Posterior vena cava (tissue), 2 donors: ENCODE measurements at places on chromosomes 4 and X. TPM values are rescaled to one million over a fixed set of nuclear protein-coding genes. Genes with fewer than 3 reads are reported as not detected.

- no peak for DNase-seq
These were observed 95.5 kb downstream of the EIF4E start for GRCh38 chr4:98833384-98833783.

- no peak for DNase-seq
These were observed 69.1 kb downstream of the TET2 start for GRCh38 chr4:105215609-105216313.

GRCh38 chr4:54315561-54316538 lies 86.8 kb downstream of the PDGFRA start:
- no peak for DNase-seq

DNA sequence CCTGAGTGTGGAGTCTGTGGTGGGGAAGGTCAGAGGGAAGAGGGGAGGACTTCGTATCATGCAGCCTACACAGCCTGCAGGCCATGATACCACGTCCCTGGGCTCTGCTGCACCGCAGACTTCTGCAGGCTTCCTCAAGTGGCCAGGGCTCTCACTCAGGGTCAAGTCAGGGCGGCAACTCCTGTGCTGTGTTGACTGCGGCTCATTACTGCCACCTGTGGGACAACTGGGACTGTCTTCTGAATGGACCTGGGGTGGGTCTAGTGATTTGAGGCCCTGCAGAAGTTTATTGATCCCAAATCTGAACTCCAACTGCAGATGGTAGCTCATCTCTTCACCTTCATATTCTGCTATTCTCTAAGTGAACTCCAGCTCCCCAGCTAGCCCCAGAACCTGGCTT lies 167.1 kb downstream of the NSUN7 start:
- no peak for DNase-seq

CT55 gene
- not detected for total RNA-seq

- DNase-seq = no peak
These were observed 14.1 kb downstream of the XIAP start for GRCh38 chrX:123873956-123874355.

- DNase-seq = no peak
These were observed 65.9 kb upstream of the MAOA start for GRCh38 chrX:43590150-43590549.

- no peak for DNase-seq
These were observed 8.5 kb upstream of the TMPRSS11D start for GRCh38 chr4:67892253-67892652.

- no peak for DNase-seq
These were observed 12.0 kb downstream of the WFS1 start for GRCh38 chr4:6281436-6282313.

- no peak for DNase-seq
These were observed 423.1 kb downstream of the BCOR start for GRCh38 chrX:39674490-39675161.

DNA sequence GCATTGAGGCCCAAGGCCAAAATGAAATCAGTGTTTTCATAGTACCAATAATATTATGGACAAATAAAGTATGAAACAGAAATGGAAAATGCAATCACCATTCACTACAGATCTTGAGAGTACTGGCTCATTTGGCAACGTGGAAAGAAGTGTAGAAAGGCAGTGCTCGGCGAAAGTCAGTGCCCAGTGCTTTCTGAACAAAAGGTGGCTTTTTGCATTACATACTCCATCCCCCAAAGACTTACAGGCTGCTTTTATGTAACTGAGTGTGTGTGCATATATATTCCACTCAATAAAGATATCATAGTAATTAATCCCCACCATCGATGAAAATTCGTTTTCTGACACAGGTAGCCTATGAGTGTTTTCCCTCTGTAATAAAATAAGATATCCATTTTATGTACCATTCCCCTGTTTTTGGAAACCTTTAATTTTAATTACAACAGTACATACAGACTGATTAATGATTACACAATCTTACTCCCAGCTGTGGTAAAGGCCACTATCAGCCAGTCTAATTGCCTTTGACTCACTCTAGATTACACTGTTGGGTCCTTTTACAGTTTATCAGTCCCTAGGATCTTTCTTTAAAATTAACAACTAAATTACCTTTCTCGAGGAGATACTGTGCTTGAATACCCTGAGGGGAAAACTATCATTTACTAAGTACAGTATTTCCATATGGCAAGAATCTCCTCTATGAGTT lies 65.9 kb downstream of the MAD2L1 start:
- DNase-seq = no peak

CHRDL1 gene
- 161 TPM for total RNA-seq

RHOXF2 gene
- not detected for total RNA-seq

- no peak for DNase-seq
These were observed 90.3 kb upstream of the GRIA3 start for GRCh38 chrX:123093792-123094191.

- DNase-seq = no peak
These were observed 797.3 kb upstream of the FRG1 start for GRCh38 chr4:189143263-189143952.

GRCh38 chrX:97211070-97211469 lies 327.4 kb downstream of the RPA4 start:
- DNase-seq = no peak

SLC4A4 gene
- 2.0 TPM for total RNA-seq

DNA sequence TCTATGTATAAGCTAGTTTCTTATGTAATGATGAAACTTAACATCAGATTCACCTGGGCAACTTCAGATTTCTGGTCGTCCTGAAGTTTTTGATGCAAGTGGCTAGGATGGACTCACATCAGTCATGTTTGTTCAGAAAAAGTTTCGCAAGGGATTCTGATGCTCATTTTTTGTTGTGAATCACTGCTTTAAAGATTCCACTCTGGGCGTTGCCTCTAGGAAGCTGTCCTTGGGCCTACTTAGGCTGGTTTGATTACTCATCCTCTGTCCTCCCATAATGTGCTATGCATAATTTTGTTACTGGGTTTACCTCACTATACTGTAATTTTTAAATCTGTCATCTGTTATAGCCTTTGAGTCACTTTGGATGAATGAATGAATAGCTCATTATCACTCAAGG lies 30.8 kb downstream of the HERC3 start:
- DNase-seq = no peak

DNA sequence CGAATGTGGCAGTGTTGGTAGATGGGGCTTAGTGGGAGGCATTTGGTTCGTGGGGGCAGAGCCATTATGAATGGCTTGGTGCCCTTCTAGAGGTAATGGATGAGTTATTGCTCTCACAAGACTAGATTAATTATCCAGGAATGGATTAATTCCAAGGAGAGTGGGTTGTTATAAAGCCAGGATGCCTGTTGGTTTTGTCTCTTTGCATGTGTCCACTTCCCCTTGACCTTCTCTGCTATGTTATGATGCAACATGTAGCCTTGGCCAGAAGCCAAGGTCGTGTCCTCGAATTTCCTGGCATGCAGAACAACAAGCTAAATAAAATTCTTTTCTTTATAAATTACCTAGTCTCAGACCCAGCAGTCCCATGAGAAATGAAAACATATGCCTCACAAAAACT lies 111.2 kb upstream of the PLS3 start:
- no peak for DNase-seq

GRCh38 chr4:4919927-4920326 lies 60.5 kb downstream of the MSX1 start:
- peak; percentile 92 for DNase-seq

- no peak for DNase-seq
These were observed 20.4 kb downstream of the TMLHE start for GRCh38 chrX:155592331-155592730.
